ENCODE measurements at places on chromosomes 4 and X.

GRCh38 chrX:40603446-40603845 lies 19.8 kb upstream of the MPC1L start:
- H3K36me3 ChIP-seq, result peaks cover 3% of the 10 kb centered on the region
- H3K27ac ChIP-seq, result no peak overlapping the region
- no peak for DNase-seq
- no peaks in the 10 kb centered on the region for H3K27me3 ChIP-seq

DNA sequence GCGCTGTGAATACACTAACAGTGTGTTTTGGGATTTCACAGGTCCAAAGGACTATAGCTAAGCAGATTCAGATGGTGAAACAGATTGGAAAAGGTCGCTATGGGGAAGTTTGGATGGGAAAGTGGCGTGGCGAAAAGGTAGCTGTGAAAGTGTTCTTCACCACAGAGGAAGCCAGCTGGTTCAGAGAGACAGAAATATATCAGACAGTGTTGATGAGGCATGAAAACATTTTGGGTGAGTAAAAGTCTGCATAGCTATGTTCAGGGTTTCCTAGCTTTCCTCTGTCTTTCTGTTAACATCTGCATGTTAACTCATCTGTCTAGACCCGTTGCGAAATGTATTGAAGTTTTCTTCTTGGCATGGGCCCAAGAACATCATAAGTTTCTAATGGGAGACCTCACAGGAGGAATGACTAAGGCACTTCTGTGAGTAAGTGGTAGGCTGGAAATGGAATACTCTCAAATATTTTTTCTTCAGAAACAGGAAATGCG lies 372.1 kb downstream of the BMPR1B start:
- H3K4me3 ChIP-seq, result peak overlapping the region; percentile 45
- DNase-seq, result peak; percentile 89
- H3K27ac ChIP-seq, result peak overlapping the region; percentile 58
- H3K4me1 ChIP-seq, result no peaks in the 10 kb centered on the region
- no peaks in the 10 kb centered on the region for H3K27me3 ChIP-seq

DNA sequence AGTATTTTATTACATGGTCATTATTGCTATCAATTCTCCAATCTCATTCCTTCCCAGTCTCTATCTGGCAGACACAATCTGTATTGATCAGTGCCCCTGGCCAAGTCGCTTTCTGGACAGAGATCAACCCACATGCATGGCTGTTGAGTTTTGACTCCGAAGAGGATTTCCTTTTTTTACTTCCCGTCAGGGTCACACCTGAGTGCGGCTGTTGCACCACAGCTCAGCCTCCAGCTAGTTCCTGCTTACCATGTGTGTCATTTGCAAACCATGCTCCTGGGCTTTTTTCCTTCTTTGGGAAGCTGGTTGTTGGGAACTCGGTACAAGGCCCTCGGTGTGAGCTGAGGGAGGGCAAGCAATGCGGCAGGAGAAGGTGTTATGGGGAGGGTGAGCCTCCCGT lies 11.7 kb downstream of the MAGED2 start:
- H3K4me1 ChIP-seq, result no peaks in the 10 kb centered on the region
- peaks cover 10% of the 10 kb centered on the region for H3K36me3 ChIP-seq
- no peak overlapping the region for H3K4me3 ChIP-seq
- no peak for DNase-seq
- no peaks in the 10 kb centered on the region for H3K27me3 ChIP-seq

GRCh38 chr4:123893011-123893981 lies 496.7 kb downstream of the SPRY1 start:
- no peak overlapping the region for H3K4me3 ChIP-seq
- H3K4me1 ChIP-seq, result peaks cover 11% of the 10 kb centered on the region
- H3K27ac ChIP-seq, result no peak overlapping the region

DNA sequence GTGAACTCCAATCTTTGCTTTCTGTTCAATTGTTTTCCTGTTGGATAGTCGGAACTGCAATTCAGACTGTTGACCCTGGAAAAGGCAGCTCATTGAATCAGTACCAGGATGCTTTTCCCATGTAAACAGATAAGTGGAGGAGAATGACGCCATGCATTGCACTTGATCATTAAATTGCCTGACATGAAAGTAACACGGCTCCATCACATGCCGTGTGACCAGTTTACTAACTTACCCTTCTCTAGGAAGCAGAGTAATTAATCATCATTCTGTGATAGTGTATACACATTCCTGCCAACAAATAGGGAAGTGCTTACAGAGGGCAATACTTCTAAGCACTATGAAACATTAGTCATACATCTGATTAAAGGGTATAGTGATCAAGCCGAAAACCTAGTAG lies 101.4 kb downstream of the PPARGC1A start:
- H3K27me3 ChIP-seq, result no peaks in the 10 kb centered on the region
- H3K27ac ChIP-seq, result no peak overlapping the region
- no peaks in the 10 kb centered on the region for H3K4me1 ChIP-seq
- H3K36me3 ChIP-seq, result no peaks in the 10 kb centered on the region
- no peak overlapping the region for H3K4me3 ChIP-seq

GRCh38 chr4:112213091-112213490 lies 18.5 kb upstream of the AP1AR start:
- no peaks in the 10 kb centered on the region for H3K4me1 ChIP-seq
- H3K4me3 ChIP-seq, result no peak overlapping the region
- no peaks in the 10 kb centered on the region for H3K36me3 ChIP-seq
- H3K27me3 ChIP-seq, result no peaks in the 10 kb centered on the region

DNA sequence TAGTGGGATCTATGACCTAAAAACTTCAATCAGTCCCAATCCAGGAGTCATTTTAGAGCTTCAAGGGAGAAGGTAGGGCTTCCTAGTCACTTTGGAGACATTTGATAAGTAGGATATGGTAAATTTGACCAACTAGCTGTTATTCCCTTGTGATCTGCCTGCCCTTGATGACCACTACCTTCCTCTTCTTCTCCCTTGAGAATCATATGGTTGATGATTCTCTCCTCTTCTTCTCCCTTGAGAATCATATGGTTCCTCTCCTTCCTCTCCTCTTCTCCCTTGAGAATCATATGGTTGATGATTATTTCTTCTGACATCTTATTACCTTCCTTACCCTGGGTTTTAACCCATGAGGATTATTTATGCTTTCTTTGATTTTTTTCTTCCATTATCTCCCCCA lies 482.6 kb upstream of the TENM3 start:
- no peak overlapping the region for H3K27ac ChIP-seq
- no peak for DNase-seq
- H3K4me3 ChIP-seq, result no peak overlapping the region

GRCh38 chr4:41747230-41748055 lies 1.1 kb downstream of the PHOX2B start:
- peaks cover 17% of the 10 kb centered on the region for H3K27me3 ChIP-seq
- H3K36me3 ChIP-seq, result no peaks in the 10 kb centered on the region
- H3K27ac ChIP-seq, result no peak overlapping the region
- no peak for DNase-seq

DNA sequence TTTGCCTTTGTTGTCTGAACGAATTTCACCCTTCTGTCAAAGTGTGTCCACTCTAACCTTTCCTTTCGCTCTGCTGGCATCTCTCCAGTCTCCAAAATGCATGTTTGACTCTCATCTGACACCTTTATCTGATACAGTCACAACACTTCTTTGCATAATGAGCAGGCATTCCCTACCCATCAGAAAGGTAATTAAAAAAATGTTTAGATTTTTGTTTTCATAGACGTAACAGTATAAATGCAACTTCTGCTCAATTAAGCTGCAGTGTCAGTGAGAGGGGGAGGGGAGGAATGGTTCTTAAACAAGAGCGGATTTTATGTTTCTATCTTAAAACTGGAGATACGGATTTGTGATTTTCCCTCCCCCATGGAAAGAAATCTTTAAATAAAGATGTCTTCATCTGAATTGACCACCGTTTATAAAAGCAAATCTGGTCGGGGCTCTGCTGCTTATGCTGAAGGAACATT lies 70.2 kb downstream of the CXXC4 start:
- H3K27ac ChIP-seq, result no peak overlapping the region
- H3K4me1 ChIP-seq, result no peaks in the 10 kb centered on the region
- H3K36me3 ChIP-seq, result no peaks in the 10 kb centered on the region
- no peak for DNase-seq
- peak overlapping the region; percentile 29 for H3K4me3 ChIP-seq

DNA sequence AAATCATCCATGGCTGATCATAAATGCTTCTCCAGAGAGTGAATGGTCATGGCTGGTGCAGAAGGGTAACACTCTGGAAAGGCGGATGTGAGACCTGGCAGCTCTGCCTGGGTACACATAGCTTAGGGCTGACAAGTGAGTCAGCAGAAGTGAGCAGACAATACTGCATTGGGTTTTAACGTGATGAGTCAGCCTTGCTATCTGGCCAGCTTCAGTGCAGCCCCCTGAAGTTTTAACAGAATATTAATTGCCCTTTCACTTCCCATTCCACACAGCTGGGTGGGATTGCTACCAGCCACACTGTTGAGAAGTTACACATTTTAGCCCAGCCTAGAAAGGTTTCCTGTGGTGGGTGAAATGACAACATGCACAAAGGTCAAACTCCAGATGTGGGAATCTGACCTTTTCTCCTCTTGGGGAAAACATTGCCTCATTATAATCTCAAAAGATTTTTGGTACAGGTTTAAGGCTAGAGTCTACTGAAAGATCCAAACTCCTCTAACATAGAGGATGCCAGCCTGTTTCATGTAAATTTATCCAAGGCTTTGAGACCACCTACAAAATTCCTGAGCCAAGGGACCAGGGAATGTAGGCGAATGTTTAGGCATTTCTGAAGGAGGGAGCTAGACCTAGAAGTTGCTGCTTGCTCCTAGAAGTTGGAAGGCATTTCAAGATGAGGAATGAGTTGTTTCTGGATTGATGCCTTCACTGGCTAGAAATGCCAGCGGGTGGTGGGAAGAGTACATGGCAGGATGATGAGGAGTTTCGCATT lies 230.3 kb upstream of the PGRMC2 start:
- no peak overlapping the region for H3K4me3 ChIP-seq
- no peaks in the 10 kb centered on the region for H3K36me3 ChIP-seq
- peak; percentile 87 for DNase-seq
- peaks cover 49% of the 10 kb centered on the region for H3K4me1 ChIP-seq

GRCh38 chrX:76893930-76894329 lies 466.4 kb downstream of the MAGEE1 start:
- H3K36me3 ChIP-seq, result no peaks in the 10 kb centered on the region
- H3K27me3 ChIP-seq, result no peaks in the 10 kb centered on the region
- H3K4me1 ChIP-seq, result no peaks in the 10 kb centered on the region
- no peak overlapping the region for H3K27ac ChIP-seq
- no peak for DNase-seq

GRCh38 chrX:9785254-9785943 lies 830 bp upstream of the SHROOM2 start:
- no peak overlapping the region for H3K27ac ChIP-seq
- H3K4me1 ChIP-seq, result no peaks in the 10 kb centered on the region
- no peak for DNase-seq
- H3K27me3 ChIP-seq, result no peaks in the 10 kb centered on the region

- no peak overlapping the region for H3K4me3 ChIP-seq
- H3K4me1 ChIP-seq, result no peaks in the 10 kb centered on the region
- H3K27me3 ChIP-seq, result no peaks in the 10 kb centered on the region
- no peaks in the 10 kb centered on the region for H3K36me3 ChIP-seq
Observed at GRCh38 chr4:110088670-110089069, 109.7 kb downstream of the ELOVL6 start.

DNA sequence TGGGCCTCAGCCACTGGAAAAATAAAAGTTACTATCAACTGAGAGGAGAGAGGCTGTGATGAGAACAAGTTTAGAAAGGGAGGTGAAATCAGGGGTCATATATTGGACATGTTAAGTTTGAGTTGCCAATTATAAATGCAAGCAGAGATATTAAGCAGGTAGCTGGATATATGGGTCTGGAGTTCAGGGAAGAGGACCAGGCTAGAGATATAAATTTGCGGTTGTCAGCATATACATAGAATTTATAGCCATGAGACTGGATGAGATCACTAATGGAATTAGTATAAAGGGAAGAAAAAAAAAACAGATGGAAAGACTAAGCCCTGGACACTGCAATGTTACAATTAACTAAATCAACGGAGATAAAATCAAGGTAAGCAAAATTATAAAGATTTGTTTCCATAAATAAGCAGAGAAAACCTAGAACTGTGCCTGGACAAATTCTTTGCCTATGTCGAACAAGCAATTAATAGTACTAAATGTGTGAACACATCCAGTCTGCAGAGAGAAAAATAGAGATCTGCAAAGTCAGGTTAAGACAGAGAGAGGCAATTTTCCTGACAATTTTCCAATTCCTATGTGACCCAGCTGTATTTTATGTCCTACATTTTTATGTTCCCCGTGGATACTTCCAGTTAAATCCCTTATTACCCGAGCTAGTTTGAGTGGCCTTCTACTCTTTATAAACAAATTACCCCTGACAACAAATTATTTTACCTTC lies 265.4 kb downstream of the GASK1B start:
- DNase-seq, result no peak
- H3K27me3 ChIP-seq, result no peaks in the 10 kb centered on the region
- no peak overlapping the region for H3K27ac ChIP-seq

DNA sequence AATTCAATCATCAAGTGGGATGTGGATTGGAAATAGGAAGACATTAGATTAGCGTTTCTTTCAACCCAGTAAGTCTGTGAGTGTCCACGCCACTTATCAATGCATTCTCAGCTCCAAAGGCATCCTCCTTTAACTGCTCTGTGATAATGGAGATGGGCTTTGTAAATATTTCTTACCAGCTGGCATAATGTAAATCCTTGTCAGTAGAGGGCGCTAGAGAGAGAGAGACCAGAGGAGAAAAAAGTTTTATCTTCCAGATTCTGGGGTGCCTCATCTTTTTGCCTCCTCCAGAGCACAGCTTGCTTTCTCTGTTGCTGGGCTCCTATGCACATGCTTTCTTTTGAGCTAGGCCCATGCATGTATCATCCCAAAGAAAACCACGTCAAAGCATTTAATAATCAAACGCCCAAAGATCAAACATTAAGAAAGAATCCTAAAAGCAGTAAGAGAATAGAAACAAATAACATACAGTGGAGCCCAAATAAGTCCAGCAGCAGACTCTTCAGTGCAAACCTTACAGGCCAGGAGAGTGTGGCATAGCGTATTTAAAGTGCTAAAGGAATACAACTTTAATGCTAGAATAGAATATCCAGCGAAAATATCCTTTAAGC lies 9.6 kb upstream of the MTMR1 start:
- H3K4me1 ChIP-seq, result no peaks in the 10 kb centered on the region
- DNase-seq, result no peak
- no peaks in the 10 kb centered on the region for H3K27me3 ChIP-seq
- H3K36me3 ChIP-seq, result no peaks in the 10 kb centered on the region

DNA sequence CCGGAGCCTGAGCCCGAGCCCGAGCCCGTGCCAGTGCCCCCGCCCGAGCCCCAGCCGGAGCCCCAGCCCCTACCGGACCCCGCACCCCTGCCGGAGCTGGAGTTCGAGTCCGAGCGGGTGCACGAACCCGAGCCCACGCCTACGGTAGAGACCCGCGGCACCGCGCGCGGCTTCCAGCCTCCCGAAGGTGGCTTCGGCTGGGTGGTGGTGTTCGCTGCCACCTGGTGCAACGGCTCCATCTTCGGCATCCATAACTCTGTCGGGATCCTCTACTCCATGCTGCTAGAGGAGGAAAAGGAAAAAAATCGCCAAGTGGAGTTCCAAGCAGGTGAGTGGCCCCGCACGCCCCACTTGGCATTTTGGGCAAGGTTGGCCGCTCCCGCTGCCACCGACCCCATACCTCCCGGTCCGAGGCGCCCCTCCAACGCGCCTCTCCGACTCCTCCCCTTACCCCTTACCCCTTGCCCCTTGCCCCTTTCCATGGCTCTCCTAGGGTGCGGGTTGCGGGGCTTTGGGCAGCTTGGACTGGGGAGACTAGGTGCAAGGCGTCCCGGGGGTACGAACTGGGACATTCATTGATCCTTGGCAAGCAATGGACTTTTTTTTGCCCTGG lies 553 bp downstream of the SLC16A2 start:
- no peaks in the 10 kb centered on the region for H3K4me1 ChIP-seq
- H3K36me3 ChIP-seq, result no peaks in the 10 kb centered on the region
- DNase-seq, result no peak

- H3K4me3 ChIP-seq, result no peak overlapping the region
- H3K4me1 ChIP-seq, result no peaks in the 10 kb centered on the region
- H3K36me3 ChIP-seq, result no peaks in the 10 kb centered on the region
- H3K27ac ChIP-seq, result no peak overlapping the region
- DNase-seq, result no peak
Observed at GRCh38 chr4:141772838-141773237, 136.5 kb downstream of the IL15 start.

Measured in ascending aorta (tissue), 2 donors.